Globus pallidus (tissue), 1 donor: ENCODE measurements at places on chromosomes 5 and 9.

DNA sequence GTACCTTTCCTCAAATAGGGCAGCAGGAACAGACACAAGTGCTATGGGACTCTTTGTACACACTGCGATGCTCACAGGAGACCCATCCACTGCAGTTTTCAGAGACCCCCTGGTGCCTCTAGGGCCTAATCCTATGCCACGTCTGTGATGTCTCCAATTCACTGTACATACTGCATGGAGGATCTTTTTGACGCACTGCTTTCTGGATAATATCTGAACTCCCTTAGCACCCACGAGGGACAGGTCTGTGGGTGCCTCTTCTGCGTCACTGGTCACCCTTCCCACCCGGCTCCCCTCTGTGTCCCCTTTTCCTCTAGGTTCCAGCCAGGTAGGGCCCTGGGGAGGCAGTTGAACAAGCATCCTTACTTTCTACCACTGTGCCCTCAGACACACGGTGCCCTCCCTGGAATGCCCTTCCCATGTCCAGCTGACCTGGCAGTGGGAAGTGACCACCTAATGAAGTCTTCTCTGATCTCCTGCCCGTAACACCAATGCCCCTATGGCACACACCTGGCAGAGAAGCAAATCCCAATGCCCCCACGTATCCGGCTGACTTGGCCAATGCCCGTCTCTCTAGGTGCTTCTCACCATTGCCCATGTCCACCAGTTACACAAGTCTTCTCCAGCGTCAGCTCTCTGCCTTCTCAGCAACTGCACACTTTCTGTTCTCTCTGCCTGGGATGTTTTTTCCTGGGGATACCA is 41.5 kb downstream of the FOXI1 start:
- DNase-seq: no peak

- peak; percentile 52 for DNase-seq
These were observed 3.9 kb upstream of the ADCY2 start for GRCh38 chr5:7391814-7392692.

DNA sequence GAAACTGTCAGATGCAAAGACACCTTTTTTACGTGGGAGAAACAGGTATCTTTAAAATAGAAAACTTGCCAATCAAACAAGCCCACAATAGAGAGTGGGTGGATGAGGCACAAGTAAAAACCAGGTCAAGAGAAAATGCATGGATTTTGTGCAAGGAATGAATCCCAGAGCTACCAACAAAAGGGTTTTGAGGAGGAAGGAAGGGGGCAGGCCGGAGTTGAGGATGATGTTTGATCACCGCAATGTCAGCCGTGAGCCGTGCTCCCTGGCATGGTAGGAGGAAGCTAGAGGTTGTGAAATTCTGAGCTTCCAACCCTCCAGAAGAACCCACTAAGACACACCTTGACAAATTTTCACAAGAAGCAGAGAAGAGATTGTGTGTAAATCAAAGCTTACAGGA is 53.2 kb downstream of the HRH2 start:
- DNase-seq: no peak

DNA sequence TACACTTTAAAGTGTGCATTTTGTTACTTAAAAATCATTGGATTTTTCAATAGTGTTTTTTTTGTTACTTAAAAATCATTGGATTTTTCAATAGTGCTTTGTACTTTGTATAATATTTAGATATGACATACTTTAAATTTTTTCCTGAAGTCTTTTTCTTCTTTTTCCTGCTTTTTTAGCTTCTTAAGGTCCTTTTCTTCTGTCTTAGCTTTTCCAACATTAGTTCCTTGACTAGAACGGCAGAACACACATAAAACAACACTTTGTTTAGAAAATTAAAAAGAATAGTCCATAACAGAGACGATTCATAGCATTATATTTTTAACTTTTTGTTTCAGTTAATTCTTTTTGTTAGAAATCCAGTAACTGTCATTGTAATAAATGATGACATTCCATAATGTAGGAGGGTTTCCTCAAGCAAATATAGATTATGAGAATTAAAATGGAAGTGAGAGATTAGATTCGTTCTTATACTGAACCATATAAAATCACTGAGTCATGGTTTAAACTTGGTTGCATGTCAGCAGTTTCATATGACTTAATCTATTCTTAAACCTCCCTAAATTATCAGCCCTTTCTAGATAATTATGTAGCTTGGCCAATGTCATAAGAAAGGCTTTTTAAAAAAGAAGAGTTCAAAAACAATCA is 45.3 kb upstream of the RICTOR start:
- no peak for DNase-seq
